Endothelial cell of coronary artery (primary cell): ENCODE measurements at places on chromosomes 1 and 21. TPM values are rescaled to one million over a fixed set of nuclear protein-coding genes. Genes with fewer than 3 reads are reported as not detected.

The CD1D gene
- 0.09 TPM in 1 of 2 replicates, not detected in the other for total RNA-seq

The CYP4A11 gene
- total RNA-seq = not detected in 2 replicates

The GBP2 gene
- 29.8 and 52.1 TPM in 2 replicates for total RNA-seq

The PDZK1IP1 gene
- 0.09 TPM in 1 of 2 replicates, not detected in the other for total RNA-seq

The AMY2B gene
- 1.6 and 1.9 TPM in 2 replicates for total RNA-seq

The TFAP2E gene
- 0.09 TPM in 1 of 2 replicates, not detected in the other for total RNA-seq

The DPT gene
- total RNA-seq = not detected in 2 replicates

The GPR161 gene
- total RNA-seq = 25.4 and 26.7 TPM in 2 replicates
